ENCODE measurements at places on chromosomes 5 and 9. TPM values are rescaled to one million over a fixed set of nuclear protein-coding genes. Genes with fewer than 3 reads are reported as not detected.

The SLC25A2 gene
- not detected for total RNA-seq

The SLC45A2 gene
- total RNA-seq: not detected

The PIP5KL1 gene
- 0.85 TPM for total RNA-seq

The SPATA31D4 gene
- not detected for total RNA-seq

The DOLK gene
- 8.4 TPM for total RNA-seq

The PCDHGA7 gene
- total RNA-seq: 5.8 TPM

The PCDH1 gene
- 16.1 TPM for total RNA-seq

The IFNA2 gene
- not detected for total RNA-seq

The DRD1 gene
- not detected for total RNA-seq

The TMEM215 gene
- not detected for total RNA-seq

The FAXDC2 gene
- total RNA-seq: 23.5 TPM

The BHMT2 gene
- 7.9 TPM for total RNA-seq

The HRCT1 gene
- total RNA-seq: 6.2 TPM

The ENTPD8 gene
- total RNA-seq: not detected

The ARID3C gene
- total RNA-seq: not detected

The PHYHD1 gene
- total RNA-seq: 20.3 TPM

The ADAMTS16 gene
- total RNA-seq: not detected

The HTR1A gene
- total RNA-seq: not detected

The POLK gene
- 21.1 TPM for total RNA-seq

The SPOCK1 gene
- total RNA-seq: 28.6 TPM

The NR4A3 gene
- 6.2 TPM for total RNA-seq

The ZNF354C gene
- total RNA-seq: 5.2 TPM

The PLAC8L1 gene
- total RNA-seq: 0.49 TPM

The C9orf72 gene
- 15.6 TPM for total RNA-seq

The GMCL2 gene
- not detected for total RNA-seq

The PSMD5 gene
- 16.2 TPM for total RNA-seq

The OSMR gene
- 11.7 TPM for total RNA-seq

The ROR2 gene
- total RNA-seq: 0.74 TPM

The DMRTA1 gene
- total RNA-seq: 0.77 TPM

The FOXE1 gene
- not detected for total RNA-seq

The LHX3 gene
- not detected for total RNA-seq

The IL9 gene
- total RNA-seq: not detected

The WNT8A gene
- not detected for total RNA-seq

The AGTPBP1 gene
- total RNA-seq: 52.5 TPM

All from left ventricle myocardium inferior (tissue), 1 donor.